WTC11 (cell line): ENCODE measurements at places on chromosomes 1 and 21. TPM values are rescaled to one million over a fixed set of nuclear protein-coding genes. Genes with fewer than 3 reads are reported as not detected.

The ACTL8 gene
- 0.80 to 1.6 TPM (median 0.87 TPM) in 3 replicates for total RNA-seq

GRCh38 chr1:113325022-113325421 is 65.3 kb upstream of the MAGI3 start:
- DNase-seq = no peak

- no peak for DNase-seq
Measured at GRCh38 chr1:228854907-228855306, 119.6 kb downstream of the RHOU start.

The PODN gene
- total RNA-seq = 0.23 to 0.48 TPM (median 0.30 TPM) in 3 replicates

The LGR6 gene
- 0.78 to 1.1 TPM (median 1.1 TPM) in 3 replicates for total RNA-seq

The PLPPR4 gene
- 1.1 to 1.4 TPM (median 1.3 TPM) in 3 replicates for total RNA-seq

The KDF1 gene
- 18.9 to 19.8 TPM (median 19.0 TPM) in 3 replicates for total RNA-seq

The KCNN3 gene
- 1.3 to 2.1 TPM (median 1.9 TPM) in 3 replicates for total RNA-seq

The BRDT gene
- total RNA-seq = 0.13 to 0.21 TPM (median 0.18 TPM) in 3 replicates

The CD5L gene
- not detected in 3 replicates for total RNA-seq

The ADORA1 gene
- 1.8 to 2.7 TPM (median 2.6 TPM) in 3 replicates for total RNA-seq

DNA sequence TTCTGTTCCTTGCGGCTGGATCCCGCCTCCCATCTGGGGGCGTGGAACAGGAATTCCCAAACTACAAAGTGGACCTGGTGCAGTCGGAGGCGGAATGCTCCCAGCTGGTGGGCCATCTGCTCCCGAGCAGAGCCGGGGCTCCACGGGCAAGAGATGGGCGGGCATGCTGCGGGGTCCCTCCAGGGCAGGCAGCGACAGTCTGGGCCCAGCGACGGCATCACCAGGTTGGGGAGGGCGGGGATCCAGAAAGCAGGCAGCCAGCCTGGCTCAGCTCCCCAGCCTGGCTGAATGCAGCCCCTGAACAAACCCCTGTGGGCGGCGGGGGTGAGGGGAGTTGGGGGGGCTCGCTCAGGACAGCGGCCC is 3.6 kb downstream of the MEGF6 start:
- no peak for DNase-seq

The CDA gene
- total RNA-seq = 7.3 to 12.5 TPM (median 7.5 TPM) in 3 replicates

- no peak for DNase-seq
Measured at GRCh38 chr1:107689733-107690132, 275.2 kb downstream of the VAV3 start.

The MEX3A gene
- total RNA-seq = 66.3 to 79.1 TPM (median 70.6 TPM) in 3 replicates

The DDR2 gene
- total RNA-seq = 0.34 to 0.85 TPM (median 0.46 TPM) in 3 replicates

DNA sequence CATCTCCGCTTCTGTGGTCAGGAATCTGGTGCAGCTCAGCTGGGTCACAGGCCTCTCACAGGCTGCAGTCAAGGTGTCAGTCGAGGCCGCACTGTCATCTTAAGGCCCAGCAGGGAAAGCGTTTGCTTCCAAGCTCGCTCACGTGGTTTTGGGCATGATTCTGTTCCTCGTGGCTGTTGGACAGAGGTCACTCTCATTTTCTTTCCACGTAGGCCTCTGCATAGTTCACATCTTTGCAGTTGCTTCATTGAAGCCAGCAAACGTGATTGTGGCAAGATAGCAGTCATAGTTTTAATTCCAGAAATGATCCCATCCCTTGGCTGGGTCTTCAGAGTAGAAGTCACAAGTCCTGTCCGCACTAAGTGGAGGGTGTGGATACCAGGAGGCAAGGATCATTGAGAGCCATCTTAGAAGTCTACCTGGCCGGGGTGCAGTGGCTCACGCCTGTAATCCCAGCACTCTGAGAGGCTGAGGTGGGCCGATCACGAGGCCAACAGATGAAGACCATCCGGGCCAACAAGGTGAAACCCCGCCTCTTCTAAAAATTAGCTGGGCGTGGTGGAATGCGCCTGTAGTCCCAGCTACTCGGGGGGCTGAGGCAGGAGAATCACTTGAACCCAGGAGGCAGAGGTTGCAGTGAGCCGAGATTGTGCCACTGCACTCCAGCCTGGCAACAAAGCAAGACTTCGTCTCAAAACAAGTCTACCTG is 24.5 kb downstream of the NECAP2 start:
- DNase-seq = no peak

DNA sequence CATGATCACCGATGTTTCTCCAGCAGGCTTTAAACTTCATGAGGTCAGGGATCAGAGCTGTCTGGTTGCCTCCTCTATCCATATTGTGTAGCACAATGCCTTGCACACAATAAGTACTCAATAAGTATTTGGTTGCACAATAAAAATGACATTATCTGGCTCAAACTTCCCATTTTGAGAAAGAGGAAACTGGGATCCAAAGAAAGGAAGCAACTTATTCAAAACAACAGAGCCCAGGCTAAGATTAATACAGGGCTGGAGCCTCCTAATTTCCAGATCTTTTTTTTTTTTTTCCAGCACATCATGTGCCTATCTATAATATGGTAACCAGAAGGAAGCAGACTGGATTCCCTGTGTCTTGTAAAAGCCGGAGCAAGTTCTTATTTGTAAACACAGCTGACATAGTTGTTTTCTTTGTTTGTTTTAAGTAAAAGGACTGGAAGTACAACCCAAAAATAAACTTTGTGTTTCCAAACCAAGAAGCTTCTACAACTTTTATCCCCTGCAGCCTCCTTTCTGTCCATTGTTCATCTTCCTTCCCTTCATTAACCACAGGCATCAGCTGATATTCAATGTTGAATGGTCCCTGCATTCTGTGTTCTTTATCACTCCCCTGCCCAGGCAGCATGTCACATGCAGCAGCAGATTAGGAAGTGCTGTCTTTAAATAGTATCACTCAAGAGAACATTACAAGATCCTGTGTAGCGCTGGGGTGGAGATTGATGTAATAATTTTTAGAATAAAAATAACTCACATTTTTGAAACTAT is 71.2 kb upstream of the HOOK1 start:
- DNase-seq = no peak

The LCE1F gene
- total RNA-seq = not detected in 3 replicates

The KIF14 gene
- 20.0 to 24.4 TPM (median 20.7 TPM) in 3 replicates for total RNA-seq

- DNase-seq = no peak
Measured at GRCh38 chr1:95233319-95233736, 682 bp upstream of the RWDD3 start.

DNA sequence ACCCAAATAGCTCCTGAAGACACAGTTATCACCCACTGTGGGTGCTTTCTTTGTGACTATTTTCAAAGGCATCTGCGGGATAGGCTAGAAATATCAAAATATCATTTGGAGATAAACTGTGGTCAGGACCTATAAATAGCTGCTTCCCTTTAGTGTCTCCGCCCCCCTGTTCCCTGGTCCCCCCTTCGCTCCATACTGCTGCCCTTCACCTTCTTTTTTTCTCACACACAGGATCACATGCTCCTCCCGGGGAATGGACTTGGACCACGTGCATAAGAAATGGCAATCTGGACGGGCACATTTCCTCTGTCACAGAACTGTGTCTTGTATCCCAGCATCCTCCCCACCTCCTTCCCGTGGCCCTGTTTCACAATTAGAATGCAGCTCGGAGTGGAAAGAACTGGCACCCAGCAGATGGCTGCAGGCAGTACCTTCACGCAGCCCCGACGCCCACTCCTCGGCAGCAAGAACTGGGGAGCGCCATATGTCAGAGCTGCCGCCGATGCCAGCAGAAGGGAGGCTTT is 68.8 kb upstream of the SSX2IP start:
- DNase-seq = no peak

The KANK4 gene
- 0.23 to 0.55 TPM (median 0.35 TPM) in 3 replicates for total RNA-seq

DNA sequence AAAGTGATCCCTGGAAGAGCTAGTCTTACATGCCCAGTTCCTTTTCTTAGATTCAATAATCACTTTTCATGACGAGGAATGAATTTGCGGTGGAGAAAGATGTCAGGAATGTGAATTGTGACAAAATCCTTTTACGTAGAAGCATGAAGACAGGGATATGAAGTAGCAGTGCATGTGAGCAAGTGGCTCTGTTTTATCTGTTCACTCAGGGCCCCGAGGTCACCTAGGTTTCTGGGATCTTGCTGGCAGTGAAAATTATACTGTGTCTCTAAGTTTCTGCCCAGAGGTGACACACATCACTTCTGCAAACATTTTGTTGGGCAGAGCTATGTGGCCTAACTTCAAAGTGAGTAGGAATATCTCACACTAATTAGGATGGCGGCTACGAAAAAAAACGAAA is 79.3 kb downstream of the USP25 start:
- no peak for DNase-seq
